ENCODE measurements at places on chromosomes 6 and 20.
A peak's percentile ranks its signal among the peaks of the same experiment; 100 is the strongest.

GRCh38 chr6:157813191-157813590 lies 9.9 kb upstream of the SNX9 start:
- DNase-seq = no peak

DNA sequence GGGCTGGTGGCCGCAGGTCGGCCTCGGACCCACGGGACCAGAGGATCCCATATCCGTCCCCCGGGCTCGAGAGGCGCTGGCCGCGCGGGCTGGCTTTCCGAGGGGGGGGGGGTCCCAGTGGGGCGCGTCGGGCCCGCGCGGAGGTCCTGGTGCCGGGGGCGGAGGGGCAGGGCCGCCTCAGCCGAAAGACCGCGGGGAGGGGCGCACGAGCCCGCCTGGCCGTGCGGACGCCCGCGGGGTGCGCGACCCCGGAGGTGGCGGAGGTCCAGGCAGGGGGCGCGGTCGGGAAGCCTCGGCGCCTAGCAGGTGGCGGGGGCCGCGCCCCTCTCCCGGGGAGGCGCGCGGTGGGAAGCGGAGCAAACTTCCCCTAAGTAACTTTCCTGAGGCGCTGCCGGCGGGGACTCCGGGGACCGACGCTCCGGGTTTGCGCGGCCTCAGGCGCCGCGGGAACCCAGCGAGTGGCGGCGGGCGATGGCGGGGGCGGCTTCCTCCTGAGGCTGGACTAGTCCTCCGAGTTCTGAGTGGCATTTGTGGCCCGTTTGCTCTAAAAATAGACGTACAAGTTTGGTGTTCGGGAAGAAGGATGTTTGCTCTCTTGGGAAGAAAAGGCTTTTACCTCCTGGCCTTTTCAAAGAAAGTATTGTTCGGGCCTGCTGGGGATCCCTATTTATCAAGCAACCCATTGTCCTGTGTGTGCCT lies 26.5 kb upstream of the BTBD3 start:
- peak; percentile 68 for DNase-seq

- no peak for DNase-seq
These were observed 109.2 kb upstream of the OGFRL1 start for GRCh38 chr6:71179249-71179885.

DNA sequence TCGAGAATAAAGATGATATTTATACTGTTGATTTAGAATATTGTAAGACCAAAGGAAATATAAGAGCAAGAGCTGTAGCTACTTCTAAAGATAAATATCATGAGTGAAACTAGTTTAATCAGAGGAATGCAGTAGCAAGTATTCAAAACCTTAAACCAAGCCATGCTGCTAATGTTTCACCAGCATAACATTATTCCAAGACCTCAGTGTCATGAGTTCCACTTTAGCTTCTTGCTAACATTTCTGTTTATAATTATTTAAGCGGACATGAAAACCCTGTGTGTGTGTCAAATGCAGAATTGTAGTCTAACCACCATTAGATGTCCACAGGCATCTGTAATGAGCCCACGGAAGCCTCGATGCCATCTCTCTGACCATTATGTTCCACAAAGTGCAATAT lies 752.6 kb upstream of the MARCKS start:
- no peak for DNase-seq

DNA sequence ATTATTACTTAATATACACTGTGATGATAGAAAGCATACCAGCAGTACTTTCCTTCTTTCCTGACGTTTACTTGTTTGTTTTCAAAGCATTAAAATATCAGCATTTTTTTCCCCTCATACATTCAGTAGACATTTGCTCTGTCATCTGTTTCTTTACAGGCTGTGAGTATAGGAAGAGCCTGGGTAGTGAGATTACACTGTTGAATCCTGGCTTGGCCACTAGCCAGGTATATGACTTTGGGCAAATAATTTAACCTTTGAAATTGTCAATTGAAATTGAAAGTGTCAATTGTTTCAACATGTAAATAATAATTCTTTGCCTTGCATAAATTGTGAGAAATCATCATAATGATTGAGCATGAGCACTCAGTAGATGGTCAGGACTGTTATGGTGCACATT lies 336.2 kb downstream of the CDKAL1 start:
- no peak for DNase-seq

- DNase-seq = no peak
These were observed 190.5 kb downstream of the FNDC1 start for GRCh38 chr6:159359581-159360297.

GRCh38 chr20:32737371-32738223 lies 5.7 kb downstream of the COMMD7 start:
- DNase-seq = no peak

GRCh38 chr6:157069585-157069984 lies 253.7 kb downstream of the TMEM242 start:
- no peak for DNase-seq

DNA sequence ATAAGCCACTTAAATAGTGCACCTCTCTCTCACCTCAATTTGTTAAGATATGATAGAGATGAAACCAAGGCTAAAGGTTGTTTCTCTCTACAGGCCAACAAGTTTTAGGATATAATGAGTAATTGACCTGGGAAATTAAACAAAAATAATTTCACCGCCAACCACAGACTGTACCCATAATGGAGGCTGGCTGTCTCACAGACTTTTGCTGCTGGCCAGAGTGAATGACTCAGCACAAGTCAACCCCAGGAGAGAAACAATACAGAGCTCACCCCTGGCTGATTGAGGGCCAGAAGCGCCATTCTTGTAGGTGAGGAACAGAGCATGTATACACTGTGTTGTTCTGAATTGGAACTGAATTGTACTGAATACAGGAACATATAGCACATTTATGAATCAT lies 99.9 kb downstream of the CAP2 start:
- no peak for DNase-seq

DNA sequence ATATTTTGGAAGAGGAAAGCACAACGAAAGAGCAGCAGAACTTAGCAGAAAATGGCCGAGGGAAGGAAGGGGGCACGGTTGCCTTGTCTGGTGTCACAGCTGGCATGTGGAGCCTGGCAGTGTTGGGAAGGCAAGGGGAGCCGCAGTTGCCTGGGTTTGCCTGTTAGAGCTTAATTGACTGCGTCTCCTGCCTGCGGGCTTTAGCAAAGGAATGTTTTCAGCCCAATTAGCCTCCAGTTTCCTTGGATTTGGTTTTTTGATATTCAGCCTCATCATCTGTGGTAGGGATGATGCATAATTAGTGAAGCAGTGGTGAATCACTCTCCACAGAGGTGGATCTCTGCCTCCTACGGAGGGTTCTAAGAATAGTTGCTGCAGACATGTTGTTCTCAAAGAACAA lies 832.6 kb downstream of the QKI start:
- no peak for DNase-seq

DNA sequence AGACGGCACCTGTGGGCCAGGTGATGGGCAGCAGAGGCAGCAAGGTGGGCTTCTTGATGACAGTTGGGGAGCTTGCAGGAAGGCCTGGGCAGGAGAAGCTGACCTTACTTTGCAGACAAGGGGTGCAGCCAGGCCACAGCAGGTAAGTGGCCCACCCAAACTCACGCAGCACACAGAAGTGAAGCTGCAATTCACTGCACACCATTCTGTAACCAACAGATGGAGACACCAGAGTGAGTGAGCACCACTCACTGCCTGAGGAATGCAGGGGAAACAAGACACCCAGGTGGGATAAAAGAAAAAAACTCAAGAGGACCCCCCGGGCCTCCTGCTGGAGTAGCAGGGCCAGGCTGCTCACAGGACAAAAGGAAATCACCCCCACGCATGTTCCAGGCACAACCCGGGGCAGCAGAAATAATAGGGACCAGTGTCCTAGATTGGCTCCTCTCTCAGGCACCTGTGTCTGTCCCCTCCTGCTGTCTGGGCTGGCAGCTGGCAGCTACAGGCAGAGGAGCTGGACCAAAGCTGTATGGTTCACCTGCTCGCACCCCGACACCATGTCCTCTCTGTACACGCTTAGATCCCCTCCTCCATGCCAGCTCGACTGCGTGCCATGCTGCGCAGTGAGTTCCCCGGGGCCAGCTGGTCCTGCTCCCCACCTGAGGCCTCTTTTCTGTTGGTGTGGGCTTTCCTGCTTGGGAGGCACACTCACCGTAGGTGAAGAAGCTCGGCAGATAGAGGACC lies 4.9 kb downstream of the MTCH1 start:
- peak; percentile 71 for DNase-seq
